ENCODE measurements at places on chromosomes 1 and 21.

- DNase-seq, result no peak
Observed at GRCh38 chr1:85146972-85147359, 53.9 kb downstream of the SYDE2 start.

DNA sequence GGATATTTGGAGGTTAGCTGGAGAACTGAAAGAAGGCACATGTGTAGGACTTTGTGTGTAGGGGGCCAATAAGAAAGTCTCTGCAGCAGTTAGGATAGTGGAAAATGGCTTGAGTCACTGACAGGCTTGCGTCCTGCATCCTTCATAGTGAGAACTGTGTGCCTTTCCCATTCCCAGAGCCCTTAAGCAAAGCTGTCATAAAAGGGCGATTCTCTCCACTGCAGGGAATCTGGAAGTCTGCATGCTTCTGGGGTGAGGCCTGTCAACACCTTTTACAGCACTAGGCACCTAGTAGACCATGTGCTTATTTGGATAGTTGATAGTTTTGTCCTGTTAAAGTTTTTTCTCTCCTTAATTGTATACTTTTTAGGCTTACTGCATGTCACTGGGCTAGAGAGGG, 39.4 kb upstream of the MACF1 start:
- DNase-seq, result no peak

DNA sequence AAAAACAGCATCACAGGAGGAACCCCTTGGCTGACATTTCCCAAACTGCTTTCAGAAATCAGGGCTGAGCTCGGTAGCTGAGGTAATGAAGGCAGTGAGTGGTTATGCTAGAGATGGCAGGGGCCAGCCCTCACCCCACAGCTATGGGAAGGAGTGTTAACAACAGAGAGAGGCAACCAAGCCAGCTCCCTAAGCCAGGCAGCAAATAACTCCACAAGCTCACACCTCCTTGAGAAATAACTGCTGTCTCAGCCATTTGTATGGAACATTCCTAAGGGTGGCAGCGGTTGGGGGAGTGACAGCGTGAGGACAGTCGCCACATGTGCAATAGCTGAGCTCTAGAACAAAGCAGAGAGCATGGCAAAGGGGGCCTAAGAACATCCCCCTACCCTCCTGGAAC, 42.6 kb downstream of the LMX1A start:
- DNase-seq, result no peak

GRCh38 chr1:97960470-97960869, 39.6 kb upstream of the DPYD start:
- DNase-seq, result no peak

DNA sequence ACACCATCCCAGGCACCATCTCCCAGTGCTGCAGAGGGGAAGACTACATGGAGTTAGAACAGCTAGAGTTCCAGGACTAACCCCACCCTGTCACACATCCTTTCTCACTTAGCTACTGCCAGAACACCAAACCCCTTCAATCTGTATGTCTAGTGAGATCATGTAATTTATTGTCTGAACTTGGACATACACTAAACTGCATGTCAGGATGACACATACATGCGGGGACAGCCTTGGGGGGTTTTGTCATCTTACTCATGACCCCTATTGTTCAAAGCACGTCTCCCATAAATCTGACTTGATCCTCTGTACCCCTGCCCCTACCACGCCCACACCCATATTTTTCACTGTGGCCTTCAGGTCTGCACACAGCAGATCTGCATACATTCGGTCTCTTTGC, 71.3 kb downstream of the GABPA start:
- no peak for DNase-seq

DNA sequence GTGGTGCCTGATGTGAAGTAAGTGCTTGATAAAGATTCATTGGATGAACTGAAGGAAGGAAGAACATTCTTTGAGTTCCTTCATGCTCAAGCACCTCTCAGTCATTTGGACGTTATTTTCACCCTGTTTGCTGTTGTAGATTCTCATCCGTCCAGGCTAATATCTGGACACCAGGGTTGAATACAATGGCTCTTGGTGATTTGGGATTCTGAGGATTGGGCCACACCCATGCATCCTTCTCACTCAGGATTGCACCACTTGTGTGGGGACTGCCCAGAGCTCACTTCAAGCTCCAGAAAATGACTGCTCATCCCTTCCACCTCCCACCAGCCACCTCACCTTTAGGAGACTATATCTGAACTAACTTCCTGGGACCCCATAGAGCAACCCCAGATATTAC, 117.1 kb upstream of the IPO9 start:
- no peak for DNase-seq

- no peak for DNase-seq
Observed at GRCh38 chr1:227786673-227787512, 28.6 kb upstream of the PRSS38 start.

- no peak for DNase-seq
Observed at GRCh38 chr1:186404454-186405051, 28.9 kb downstream of the ODR4 start.

DNA sequence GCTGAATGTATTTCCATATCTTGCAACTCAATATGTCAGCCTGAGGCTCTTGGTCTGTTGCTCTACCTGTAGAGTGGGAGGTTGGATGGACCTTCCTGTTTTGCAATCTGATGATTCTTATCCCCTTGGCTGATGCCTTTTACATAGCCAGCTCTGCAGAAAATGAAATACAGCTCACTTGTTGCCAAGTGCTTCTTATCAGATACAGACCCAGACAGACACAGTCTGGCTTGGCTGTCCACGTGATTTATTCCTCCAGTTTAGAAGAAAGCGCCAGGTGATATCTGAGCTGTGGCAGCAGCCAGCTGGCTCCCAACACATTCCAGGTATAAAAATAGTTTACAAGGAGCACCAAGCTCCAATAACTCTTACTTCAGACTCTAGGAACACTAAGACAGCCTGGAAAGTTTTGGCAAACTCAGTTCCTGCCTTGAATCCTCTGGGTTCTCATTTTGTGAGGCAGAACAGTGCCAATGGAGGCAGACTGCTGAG, 479.2 kb upstream of the USP24 start:
- no peak for DNase-seq

GRCh38 chr1:215482079-215482478, 85.0 kb upstream of the KCTD3 start:
- DNase-seq, result no peak

- no peak for DNase-seq
Observed at GRCh38 chr21:39182016-39182415, 1.2 kb downstream of the PSMG1 start.

DNA sequence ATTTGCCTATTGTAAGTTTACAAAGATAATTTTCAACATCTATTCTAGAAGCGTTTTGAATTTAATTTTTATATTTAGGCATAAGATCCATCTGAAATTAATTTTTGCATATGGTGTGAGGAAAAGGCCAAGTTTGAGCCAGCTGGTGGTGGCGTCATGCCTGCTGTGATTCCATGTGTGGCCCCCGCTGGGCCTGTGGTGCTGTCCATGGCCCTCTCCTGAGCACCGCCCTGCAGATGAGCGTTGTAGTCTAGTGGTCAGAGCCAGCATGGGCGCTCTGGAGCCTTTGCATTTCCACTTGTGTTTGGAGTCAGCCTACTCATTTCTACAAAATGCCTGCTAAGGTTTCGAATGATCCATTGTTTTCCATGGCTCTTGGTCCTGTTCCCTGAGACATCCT, 22.7 kb downstream of the PRSS38 start:
- DNase-seq, result no peak

- no peak for DNase-seq
Observed at GRCh38 chr1:52592637-52593323, 9.4 kb upstream of the GPX7 start.

- DNase-seq, result no peak
Observed at GRCh38 chr1:60126723-60127122, 53.2 kb upstream of the C1orf87 start.

- DNase-seq, result no peak
Observed at GRCh38 chr1:61318319-61319125, 236.2 kb downstream of the NFIA start.

DNA sequence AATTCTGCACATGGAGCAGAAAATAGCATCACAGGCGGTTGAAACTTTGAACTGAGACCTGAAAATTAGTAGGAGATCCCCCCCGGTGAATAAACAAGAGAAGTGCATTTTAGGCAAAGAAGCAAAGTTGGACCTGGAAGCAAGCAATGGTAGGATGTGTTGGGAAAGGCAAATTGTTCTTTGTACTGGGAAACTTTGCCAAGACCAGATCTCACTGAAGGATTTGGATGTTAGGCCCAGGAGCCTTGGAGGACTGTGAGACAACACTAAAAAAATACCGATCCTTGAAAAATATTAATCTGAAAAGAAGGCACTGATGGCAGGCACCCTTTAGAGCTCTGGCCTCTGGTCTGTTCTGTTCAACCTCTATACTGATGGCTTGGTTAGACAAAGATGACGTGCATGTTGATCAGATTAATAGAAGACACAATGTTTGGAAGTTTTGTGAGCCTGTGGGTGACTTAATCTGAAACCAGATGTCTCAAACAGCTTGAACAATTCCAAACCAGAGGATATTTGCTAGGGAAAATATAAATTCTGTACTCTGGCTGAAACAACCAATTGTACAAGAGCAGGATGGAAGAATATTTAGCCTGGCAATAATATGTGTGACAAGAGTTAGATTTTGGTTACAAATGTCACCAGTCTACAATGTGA, 108.4 kb downstream of the ROR1 start:
- DNase-seq, result no peak

DNA sequence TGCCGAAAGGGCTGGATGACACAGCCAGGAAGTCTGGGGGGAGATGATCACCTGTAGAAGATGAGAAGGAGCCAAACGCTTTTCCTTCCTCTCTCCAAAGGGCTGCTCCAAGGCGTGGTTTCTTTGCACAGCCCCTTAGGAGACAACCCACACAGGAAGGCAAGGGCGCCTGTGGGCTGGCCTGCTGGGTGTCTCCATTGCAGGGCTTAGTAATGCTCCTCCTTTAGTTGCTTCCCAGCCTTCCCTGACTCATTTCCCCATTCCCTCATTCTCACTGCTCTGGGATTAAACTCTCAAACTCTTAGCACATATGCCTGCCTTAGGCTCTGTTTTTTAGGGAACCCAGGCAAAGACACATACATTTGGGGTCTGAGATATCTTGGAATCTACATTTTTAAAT, 1.7 kb upstream of the CLCA1 start:
- no peak for DNase-seq

DNA sequence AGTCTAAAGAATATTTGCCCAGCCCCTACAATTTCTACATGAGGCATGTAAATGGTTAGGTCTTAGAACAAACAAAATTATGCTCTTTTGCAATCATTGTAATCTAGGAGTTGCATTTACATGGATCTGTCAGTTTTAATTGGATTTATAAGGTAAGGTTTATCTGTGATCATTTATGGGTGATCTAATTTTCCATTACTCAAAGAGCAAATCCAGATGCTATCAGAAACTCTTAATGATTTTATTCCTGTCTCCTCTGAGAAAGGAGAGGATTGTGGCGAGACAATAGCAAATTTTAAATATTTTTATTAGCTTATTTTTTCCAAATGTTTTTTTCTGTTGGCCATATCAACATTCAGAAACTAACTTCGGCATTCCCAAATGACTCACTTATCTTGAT, 14.2 kb upstream of the NEGR1 start:
- DNase-seq, result no peak

DNA sequence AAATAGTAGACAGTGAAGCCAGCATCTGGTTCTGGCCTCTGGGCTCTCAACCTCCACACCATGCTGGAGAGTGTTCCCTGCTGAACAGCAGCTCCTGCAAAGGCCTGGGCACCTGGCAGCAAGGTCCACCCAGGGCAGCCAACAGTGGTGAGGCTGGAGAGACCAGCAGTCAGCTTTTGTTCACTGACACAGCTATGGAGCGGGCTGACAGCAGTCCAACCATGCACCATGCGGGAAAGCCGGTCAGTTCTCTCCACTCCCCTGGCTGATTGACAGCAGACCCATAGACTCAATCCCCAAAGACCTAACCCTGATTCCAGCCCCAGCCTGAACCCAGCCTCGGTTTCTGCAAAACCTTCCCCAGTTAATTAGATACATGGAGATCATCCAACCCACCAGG, 49.0 kb downstream of the KLHDC7A start:
- no peak for DNase-seq

GRCh38 chr1:215497528-215497927, 69.6 kb upstream of the KCTD3 start:
- DNase-seq, result no peak

- no peak for DNase-seq
Observed at GRCh38 chr1:227265891-227266290, 52.4 kb downstream of the CDC42BPA start.

DNA sequence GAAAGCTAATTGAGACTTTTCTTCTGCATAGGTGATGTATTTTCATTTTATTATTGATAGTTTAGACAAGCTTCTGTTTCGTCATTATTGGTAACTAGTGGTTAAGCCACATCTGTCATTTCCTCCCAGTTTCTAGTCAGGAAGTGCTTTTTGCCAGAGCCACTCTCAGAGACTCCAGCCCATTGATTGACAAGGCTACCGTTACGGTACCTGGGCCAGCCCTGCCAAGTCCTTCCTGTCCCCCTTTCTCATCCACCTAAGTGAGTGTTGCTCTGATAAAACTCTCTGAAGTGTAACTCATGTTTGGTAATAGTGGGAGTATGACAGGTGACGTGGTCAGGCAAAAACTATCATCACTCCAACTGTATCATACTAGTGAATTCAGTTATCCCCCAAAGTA, 29.6 kb upstream of the AGL start:
- no peak for DNase-seq

GRCh38 chr1:9093091-9093490, 23.7 kb upstream of the SLC2A5 start:
- DNase-seq, result no peak

DNA sequence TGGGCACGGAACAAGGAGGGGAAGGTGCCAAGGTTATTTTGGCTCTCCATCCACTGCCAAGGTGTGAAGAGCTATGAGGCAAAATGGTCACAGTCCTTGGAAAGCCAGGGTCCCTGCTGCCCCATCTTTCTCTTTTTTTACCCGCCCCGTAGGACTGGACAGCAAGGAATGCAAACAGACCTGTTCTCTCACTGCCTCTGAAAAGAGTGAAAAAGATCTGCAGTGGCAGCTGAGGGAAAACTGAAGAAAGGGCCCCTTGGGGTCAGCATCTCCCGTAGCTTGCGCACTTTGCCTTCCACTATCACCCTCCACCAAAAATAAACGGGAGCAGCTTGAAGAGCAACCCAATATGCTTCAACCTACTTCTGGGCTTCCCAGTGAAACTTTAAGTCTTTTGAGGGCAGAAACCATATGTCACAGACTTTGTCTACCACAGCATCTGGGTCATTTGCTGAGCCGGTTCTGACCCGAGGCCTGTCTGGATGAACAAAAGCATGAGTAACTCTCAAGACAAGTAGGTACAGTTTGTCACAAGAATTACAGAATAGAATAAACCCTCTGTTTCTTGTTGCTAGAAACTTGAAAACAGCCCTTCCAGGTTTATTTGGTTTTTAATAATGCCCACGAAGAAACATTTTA, 9.4 kb upstream of the KIF14 start:
- no peak for DNase-seq

GRCh38 chr1:154609398-154610380, 1.7 kb upstream of the ADAR start:
- no peak for DNase-seq

DNA sequence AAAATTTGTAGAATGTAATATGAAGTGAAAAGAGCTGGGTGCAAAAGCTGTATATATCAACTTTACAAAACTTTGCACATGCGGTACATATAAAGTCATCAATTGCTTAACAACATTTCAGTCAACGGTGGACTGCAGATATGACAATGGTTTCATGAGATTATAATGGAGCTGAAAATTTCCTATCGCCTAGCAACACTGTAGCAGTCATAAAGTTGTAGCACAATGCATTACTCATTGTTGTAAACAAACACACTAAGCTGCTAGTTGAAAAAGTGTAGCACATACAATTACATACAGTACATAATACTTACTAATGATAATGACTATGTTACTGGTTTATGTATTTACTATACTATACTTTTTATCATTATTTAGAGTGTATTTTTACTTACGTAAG, 64.0 kb downstream of the RGS7 start:
- no peak for DNase-seq

Measured in stimulated activated CD8-positive, alpha-beta memory T cell treated with anti-CD3 and anti-CD28 coated beads, Interleukin-4, amount 100 ng/mL, for 1 hour (primary cell).